ENCODE measurements at places on chromosomes 3 and 15.

GRCh38 chr3:42491881-42492507 is 10.4 kb upstream of the VIPR1 start:
- peak; percentile 78 for DNase-seq

DNA sequence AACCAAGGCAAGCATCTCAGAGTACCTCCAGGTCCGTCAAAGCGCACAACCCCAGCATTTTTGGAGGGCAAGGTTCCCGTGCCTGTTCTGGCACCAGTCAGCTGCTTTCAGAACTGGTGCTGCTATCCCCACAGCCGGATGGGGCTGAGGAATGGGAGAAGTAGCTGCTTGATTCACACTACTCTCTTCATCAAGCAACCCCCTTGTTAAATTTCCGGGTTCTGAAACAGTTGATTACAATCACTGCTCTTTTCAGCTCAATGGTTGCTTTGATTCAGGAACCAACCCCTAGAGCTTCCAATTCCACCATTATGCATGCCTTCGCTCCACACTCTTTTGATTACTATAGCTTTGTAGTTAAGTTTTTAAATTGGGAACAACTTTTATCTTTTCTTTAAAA is 12.3 kb upstream of the UBA7 start:
- no peak for DNase-seq

DNA sequence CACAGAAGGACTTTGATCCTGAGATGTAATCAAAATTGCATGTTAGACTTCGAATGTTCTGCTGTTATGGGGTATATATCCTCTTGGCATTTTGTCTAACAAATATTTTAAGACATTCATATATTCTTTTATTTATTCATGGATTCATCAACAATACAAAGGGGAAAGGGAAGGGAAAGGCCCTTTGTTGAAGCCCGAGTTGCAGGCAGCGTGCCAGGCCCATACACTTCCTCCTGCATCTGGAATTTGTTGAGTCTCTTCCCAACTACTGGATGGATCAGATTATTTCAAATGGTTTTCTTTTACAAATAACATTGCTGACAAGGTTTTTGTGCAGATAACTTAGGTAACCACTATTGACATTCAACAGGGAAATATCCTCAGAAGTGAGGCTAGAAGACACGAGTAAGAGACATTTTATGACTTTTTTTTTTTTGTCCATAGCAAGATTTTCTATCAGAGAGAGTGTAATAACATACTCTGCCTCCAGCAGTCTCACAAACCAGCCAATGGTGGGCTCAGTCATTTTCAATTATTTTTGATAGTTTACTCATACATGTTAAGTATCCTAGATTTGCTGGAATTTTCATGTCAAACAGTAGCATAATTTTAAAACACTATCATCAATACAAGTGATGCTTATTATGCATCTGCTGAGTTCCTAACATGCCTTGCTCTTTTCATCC is 94.3 kb downstream of the RPL39L start:
- no peak for DNase-seq

DNA sequence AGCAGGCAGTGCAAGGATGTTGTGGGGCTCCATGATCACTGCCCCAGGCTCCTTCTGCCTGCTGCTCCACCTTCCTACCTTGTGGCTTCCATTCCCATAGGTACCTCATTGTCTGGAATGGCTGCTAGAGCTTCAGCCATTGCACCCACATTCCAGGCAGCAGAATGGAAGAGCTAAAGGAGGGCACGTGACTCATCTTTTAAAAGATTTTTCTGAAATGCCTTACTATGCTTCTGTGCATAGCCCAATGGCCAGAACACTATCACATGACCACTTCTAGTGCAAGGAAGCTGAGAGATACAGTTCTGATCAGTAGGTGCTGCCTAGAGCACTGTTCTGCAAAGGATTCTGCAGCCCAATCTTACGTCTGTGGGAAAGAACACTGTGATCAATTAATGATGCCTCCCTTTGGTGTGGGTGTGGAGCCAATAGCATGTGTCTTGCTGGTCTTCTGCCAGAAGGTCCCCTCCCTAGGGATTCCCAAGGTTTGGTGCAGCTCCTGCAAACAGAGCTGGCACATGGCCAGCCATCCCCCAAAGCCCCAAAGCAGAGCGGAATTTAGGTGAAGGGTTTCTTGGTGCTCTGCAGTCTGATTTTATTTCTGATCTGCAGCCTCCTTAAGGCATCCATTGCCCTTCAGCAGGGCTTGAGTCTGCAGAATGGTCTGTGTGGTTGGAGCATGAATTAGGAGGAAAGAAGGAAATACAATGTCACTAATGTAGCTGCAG is 34.4 kb downstream of the SPSB4 start:
- DNase-seq = no peak

GRCh38 chr3:111903067-111903511 is 44.0 kb downstream of the PHLDB2 start:
- no peak for DNase-seq

DNA sequence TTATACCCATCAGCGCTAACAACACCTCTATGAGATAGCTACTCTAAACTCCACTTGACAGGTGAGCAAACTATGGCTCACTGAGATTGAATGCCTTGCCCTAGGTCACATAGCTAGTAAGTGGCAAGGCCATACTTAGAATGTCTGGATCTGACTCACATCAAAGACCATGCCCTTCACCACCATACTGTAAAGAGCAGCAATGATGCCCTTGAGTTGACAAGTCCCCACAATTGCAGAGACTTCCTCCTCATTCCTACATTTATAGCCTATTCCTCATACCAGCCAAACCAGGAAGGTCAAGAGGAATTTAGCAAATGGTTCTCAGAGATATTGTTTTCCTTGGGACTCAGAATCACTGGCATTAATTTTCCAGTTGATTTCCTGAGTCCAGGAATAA is 157.8 kb upstream of the SNTN start:
- no peak for DNase-seq

DNA sequence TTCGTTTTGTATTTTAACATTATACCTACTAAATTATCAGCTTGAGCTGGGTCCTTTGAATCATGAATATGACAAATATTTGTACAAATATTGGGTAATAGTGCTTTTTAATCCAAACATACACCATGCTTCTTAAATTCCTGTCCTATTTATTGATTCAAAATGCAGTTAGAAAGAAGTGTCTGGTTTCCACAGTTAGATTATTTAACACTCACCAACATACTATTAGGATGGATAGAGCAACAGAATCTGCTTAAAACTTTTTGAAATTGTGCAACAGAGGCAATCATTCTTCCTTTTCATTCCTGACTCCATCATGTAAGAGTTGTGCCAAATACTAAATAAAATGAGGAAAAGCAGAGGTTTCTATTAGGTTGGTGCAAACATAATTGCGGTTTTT is 281.2 kb downstream of the LSAMP start:
- DNase-seq = no peak

- DNase-seq = no peak
Observed at GRCh38 chr3:119550192-119550910, 9.1 kb downstream of the CD80 start.

GRCh38 chr3:10553591-10554235 is 48.3 kb upstream of the ATP2B2 start:
- peak; percentile 92 for DNase-seq

DNA sequence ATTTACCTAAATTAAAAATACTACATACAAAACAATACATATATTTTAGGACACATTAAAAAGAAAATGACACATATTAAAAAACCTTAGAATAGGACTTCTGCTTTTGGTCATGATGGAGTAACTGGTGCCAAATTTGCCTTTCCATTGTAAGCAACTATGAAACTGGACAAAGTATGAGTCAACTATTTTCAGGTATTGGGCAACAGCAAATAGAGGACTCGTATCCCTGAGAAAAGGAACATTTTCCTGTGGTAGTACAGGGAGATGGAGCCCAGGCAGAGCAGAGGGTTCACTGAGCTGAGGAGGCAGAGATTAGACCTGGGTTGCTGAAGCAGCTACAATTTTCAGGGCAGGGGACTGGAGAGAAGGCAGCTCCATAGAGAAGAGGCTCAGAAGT is 14.7 kb downstream of the CCR1 start:
- no peak for DNase-seq

GRCh38 chr3:158314426-158315357 is 204.8 kb downstream of the RSRC1 start:
- DNase-seq = no peak

DNA sequence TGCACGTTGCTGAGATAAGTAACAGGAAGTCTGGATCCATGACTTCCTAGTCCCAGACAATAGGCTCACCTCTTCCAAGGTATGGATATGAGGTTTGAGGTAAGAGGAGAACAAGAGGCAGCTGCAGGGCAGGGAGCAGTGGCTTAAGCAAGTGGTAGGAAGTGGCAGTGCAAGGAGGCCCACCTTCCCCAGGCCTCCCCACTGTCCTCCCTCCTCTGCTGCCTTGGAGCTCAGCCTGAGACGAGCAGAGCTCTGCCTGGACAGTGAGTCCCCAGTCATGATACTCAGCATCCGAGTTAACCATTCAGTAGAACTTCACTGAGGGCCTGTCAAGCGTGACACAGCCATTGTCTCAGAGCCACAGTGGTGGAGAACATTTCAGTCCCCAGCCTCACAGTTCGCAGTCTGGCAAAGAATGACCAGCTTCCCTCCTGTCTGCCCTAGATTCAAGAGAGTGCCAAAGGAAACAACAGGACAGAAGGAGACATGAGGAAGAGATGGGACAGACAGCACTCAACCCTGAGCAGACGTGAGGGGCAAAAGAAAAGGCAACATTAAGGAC is 41.4 kb upstream of the BOC start:
- DNase-seq = peak; percentile 82

DNA sequence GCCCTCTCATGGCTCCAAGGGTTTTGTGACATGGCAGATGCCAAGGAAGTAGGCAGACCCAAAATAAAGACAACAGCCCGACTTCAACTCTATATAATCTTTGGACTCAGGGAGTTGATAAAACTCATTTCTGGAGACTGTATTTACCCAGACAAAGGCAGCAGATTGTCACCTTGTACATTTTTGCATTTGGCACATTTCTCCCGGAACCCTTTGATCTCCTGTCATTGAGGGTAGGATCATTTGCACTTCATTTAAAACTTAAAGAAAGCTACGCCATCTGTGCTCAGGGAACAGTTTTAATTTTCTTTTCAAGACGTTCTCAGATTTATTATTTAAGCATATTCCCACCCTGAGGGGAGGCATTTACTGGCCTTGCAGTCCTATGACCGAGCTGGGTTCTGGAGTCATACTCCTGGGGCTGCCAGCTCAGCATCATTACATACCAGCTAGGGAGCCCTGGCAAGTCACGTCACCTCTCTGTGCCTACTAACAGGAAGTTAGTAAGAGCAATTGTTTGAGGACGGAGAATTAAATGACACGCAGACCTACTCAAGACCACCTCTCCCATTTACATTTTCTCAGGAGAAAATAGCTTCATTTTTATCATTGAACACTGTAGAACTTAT is 5.9 kb downstream of the CDCP1 start:
- no peak for DNase-seq

- no peak for DNase-seq
Observed at GRCh38 chr15:99076109-99076508, 28.8 kb upstream of the SYNM start.

DNA sequence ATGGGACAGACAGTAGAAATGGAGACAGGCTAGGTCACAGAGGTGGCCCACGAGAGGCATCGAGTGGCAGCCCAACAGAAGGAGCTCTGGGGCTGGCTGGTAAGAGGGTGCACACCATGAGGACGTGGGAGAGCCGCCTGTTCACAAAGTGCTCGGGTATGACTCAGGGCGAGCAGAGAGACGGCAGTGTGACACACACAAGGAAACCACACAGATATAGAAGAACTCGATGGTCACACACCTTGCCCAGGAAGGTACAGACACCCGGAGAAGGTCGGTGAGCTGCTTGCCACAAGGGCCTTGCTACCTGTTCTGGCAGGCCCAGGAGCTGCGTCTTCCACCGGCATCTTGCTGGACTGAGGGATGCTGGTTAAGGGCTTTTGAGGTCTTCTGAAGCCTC is 50.2 kb downstream of the CA12 start:
- no peak for DNase-seq

GRCh38 chr3:135806317-135806716 is 159.2 kb upstream of the PPP2R3A start:
- DNase-seq = no peak

GRCh38 chr3:172112734-172113120 is 73.3 kb downstream of the FNDC3B start:
- no peak for DNase-seq

GRCh38 chr3:39361252-39361927 is 21.8 kb upstream of the SLC25A38 start:
- no peak for DNase-seq

- DNase-seq = no peak
Observed at GRCh38 chr3:54863366-54863765, 64.5 kb downstream of the LRTM1 start.

DNA sequence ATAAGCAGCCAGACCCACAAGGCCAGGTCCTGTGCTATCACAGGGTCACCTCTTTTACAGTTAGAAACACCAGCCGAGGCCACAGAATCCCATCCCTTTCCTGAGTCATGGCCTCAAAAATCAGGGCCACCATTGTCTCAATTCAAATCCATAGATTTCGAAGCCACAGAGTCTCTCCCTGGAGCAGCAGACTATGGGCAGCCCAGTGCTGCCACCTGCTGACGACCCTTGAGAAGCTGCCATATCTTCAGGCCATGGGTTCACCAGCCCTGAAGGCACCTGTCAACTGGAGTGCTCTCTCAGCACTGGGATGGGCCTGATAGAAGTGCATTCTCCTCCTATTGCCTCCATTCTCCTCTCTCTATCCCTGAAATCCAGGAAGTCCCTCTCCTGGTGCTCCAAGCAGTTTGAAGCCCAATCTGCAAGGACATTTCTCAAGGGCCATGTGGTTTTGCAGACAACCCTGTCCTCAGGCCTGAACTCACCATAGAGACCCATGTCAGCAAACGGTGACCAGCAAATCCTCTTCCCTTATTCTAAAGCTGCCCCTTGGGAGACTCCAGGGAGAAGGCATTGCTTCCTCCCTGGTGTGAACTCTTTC is 39.6 kb downstream of the TGM4 start:
- no peak for DNase-seq
